Foreskin keratinocyte (primary cell): ENCODE measurements at places on chromosomes 5 and 9. TPM values are rescaled to one million over a fixed set of nuclear protein-coding genes. Genes with fewer than 3 reads are reported as not detected.

The ARHGEF28 gene
- 38.0 and 55.7 TPM in 2 replicates for polyA plus RNA-seq

The SEMA5A gene
- 0.26 and 0.51 TPM in 2 replicates for polyA plus RNA-seq

The SPATA31A6 gene
- polyA plus RNA-seq: not detected in 2 replicates

The PCDHGB1 gene
- polyA plus RNA-seq: not detected in 2 replicates

The PLAC8L1 gene
- 0.22 and 0.27 TPM in 2 replicates for polyA plus RNA-seq

The SERF1B gene
- 74.4 and 75.4 TPM in 2 replicates for polyA plus RNA-seq

The TAF1L gene
- not detected in 2 replicates for polyA plus RNA-seq

The RLN1 gene
- polyA plus RNA-seq: 0.09 and 0.18 TPM in 2 replicates

The ZNF462 gene
- polyA plus RNA-seq: 1.6 and 1.7 TPM in 2 replicates

The SCGB3A1 gene
- not detected in 2 replicates for polyA plus RNA-seq

The LCP2 gene
- polyA plus RNA-seq: not detected in 2 replicates

The PHYKPL gene
- polyA plus RNA-seq: 8.9 and 10.9 TPM in 2 replicates

The NPR3 gene
- polyA plus RNA-seq: not detected in 2 replicates

The EGFL7 gene
- polyA plus RNA-seq: 19.5 and 25.1 TPM in 2 replicates

The FABP6 gene
- polyA plus RNA-seq: 0.07 TPM in 1 of 2 replicates, not detected in the other

The ZDHHC11B gene
- polyA plus RNA-seq: 0.04 TPM in 1 of 2 replicates, not detected in the other

The MEIKIN gene
- polyA plus RNA-seq: not detected in 2 replicates

The LCN12 gene
- polyA plus RNA-seq: 0.15 and 0.16 TPM in 2 replicates

The SPINK7 gene
- not detected in 2 replicates for polyA plus RNA-seq

The GPR150 gene
- 0.14 and 0.17 TPM in 2 replicates for polyA plus RNA-seq

The RNF44 gene
- polyA plus RNA-seq: 12.1 and 12.7 TPM in 2 replicates

The NPR2 gene
- 6.7 and 12.5 TPM in 2 replicates for polyA plus RNA-seq

The IL3 gene
- not detected in 2 replicates for polyA plus RNA-seq

The KIF27 gene
- polyA plus RNA-seq: 0.26 and 0.77 TPM in 2 replicates

The CCDC183 gene
- polyA plus RNA-seq: 0.06 TPM in 1 of 2 replicates, not detected in the other

The PLCXD3 gene
- polyA plus RNA-seq: not detected in 2 replicates

The CAMK4 gene
- 0.41 and 1.2 TPM in 2 replicates for polyA plus RNA-seq
